ENCODE measurements at places on chromosomes 1 and 21. TPM values are rescaled to one million over a fixed set of nuclear protein-coding genes. Genes with fewer than 3 reads are reported as not detected.

The TPTE gene
- not detected for total RNA-seq

The CELSR2 gene
- 3.6 TPM for total RNA-seq

The RIMS3 gene
- total RNA-seq, result 3.1 TPM

The TMEM61 gene
- not detected for total RNA-seq

The KRTAP7-1 gene
- total RNA-seq, result not detected

The CTTNBP2NL gene
- 19.9 TPM for total RNA-seq

The CELA2B gene
- total RNA-seq, result 0.32 TPM

The CASQ2 gene
- total RNA-seq, result 75.2 TPM

The CD1D gene
- 1.6 TPM for total RNA-seq

The UBE2U gene
- total RNA-seq, result not detected

The TNFRSF14 gene
- 19.2 TPM for total RNA-seq

The SH2D1B gene
- 0.37 TPM for total RNA-seq

The NPPB gene
- total RNA-seq, result not detected

The MCOLN3 gene
- total RNA-seq, result 3.0 TPM

The TMEM82 gene
- not detected for total RNA-seq

The ETNK2 gene
- total RNA-seq, result 7.7 TPM

All from urinary bladder (tissue), 4 donors.